ENCODE measurements at places on chromosomes 7 and 10. TPM values are rescaled to one million over a fixed set of nuclear protein-coding genes. Genes with fewer than 3 reads are reported as not detected.
A peak's percentile ranks its signal among the peaks of the same experiment; 100 is the strongest.

The HOXA6 gene
- 4.6 TPM for total RNA-seq

The EEPD1 gene
- 7.9 TPM for total RNA-seq

The C7orf33 gene
- total RNA-seq, result not detected

- no peak for DNase-seq
Observed at GRCh38 chr7:19062216-19062615, 55.2 kb downstream of the TWIST1 start.

GRCh38 chr7:41886901-41887311, 184.0 kb upstream of the INHBA start:
- H3K4me1 ChIP-seq, result peaks cover 42% of the 10 kb centered on the region
- no peak overlapping the region for H3K4me3 ChIP-seq
- no peaks in the 10 kb centered on the region for H3K27me3 ChIP-seq
- DNase-seq, result no peak
- peak overlapping the region; percentile 18 for H3K27ac ChIP-seq
- no peaks in the 10 kb centered on the region for H3K36me3 ChIP-seq

GRCh38 chr10:133128126-133129070, 31.6 kb upstream of the KNDC1 start:
- H3K4me3 ChIP-seq, result no peak overlapping the region
- H3K27me3 ChIP-seq, result peaks cover 30% of the 10 kb centered on the region
- peak; percentile 36 for DNase-seq

- no peak for DNase-seq
- no peak overlapping the region for H3K4me3 ChIP-seq
- H3K27me3 ChIP-seq, result peaks cover 7% of the 10 kb centered on the region
- no peaks in the 10 kb centered on the region for H3K4me1 ChIP-seq
Observed at GRCh38 chr10:123485341-123485960, 180.7 kb upstream of the GPR26 start.

Measured in lower lobe of right lung (tissue), 2 donors.